ENCODE measurements at places on chromosomes 1 and 21.
A peak's percentile ranks its signal among the peaks of the same experiment; 100 is the strongest.

DNA sequence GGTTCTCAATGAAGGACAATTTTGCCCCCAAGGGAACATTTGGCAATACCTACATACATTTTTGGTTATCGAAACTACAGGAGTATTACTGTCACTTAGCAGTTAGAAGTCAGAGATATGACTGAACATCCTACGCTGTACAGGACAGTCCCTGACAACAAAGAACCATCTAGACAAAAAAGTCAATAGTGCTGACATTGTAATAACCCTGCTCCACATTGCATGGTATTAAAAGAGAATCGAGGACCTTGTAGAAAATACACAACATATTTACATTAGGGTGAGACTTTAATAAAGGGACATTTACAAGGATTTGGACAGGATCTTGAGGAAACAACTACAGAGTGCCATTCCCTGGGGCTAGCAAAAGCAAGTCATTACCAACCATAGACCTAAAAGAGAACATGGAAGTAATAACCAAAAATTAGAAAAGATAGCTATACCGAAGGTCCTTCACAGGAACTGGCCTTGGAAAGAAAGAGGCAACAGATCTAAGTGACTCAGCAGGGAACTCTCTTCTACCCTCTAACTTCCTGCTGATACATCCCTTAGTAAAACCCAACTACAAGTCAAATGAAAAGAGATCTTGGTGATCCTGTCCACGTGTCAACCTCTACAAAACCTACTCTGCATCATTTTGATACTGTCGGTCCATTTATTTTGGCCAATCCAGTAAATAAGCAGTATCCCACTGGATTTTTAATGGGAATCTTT, 40.2 kb downstream of the ANGPTL3 start:
- DNase-seq = no peak

DNA sequence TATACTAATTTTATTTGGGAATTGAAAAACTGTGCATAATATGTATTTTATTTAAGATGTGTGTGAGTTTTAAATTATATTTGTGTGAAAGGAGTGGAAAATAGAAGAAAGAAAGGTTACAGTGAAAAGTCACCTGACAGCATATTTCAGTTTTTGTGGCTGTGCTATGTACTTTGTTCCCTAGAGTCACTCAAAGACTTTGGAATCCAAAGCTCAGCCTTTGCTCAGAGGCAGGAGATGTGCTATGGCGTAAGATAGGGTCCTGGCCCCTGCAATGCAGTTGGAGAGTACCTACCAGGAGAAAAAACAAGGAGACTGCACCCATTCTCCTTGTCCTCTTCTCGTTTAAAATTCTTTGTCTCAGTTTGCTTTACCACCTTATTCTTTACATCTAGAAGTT, 2.9 kb downstream of the CCDC30 start:
- DNase-seq = no peak

DNA sequence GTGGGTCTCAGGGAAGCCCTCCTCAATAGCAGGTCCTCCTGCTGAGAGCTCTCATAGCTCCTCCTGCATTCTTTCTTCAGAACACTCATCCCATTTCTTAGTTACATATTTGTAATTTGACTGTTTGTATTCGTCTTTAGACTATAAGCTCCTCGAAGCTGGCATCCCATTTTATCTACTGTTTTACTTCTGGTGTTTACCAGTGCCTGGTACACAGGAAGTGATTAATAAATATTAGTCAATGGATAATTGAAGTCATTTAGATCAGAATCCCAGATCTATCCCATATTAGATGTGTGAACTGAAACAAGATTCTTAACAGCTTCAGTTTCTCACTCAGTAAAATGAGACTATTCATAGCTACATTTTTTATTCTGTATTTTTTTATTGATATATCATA, 88.7 kb downstream of the PLPP3 start:
- no peak for DNase-seq

- DNase-seq = no peak
Measured at GRCh38 chr1:109887884-109888283, 22.8 kb upstream of the CSF1 start.

- DNase-seq = no peak
Measured at GRCh38 chr1:19472174-19472573, 13.2 kb downstream of the CAPZB start.

GRCh38 chr1:85048296-85049064, at the start of gene MCOLN3:
TSS of gene MCOLN3 (minus strand) at chr1:85048500. CDS start at chr1:85045360, 3,140 bp downstream.
- peak; percentile 61 for DNase-seq

GRCh38 chr1:173714759-173715537, at the start of gene KLHL20:
TSS of gene KLHL20 (plus strand) at chr1:173714981. CDS start at chr1:173716044, 1,063 bp downstream.
- DNase-seq = peak; percentile 95

DNA sequence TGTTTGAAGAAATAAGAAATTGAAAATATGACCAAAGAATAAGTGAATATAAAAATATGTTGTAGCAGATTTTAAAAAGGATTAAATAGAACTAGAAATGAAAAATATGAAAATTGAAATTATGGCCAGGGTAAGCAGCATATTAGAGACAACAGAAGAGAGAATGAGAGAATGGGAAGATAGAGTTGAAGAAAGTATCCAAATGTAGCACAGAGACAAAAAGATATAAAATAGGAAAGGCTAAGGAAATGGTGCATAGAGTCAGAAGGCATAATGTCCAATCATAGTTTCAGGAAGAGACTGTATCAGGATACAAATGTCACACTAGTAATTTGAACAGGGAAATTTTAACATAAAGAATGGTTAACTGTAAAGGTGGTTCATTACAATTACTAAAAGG, 29.5 kb downstream of the AZIN2 start:
- DNase-seq = no peak

DNA sequence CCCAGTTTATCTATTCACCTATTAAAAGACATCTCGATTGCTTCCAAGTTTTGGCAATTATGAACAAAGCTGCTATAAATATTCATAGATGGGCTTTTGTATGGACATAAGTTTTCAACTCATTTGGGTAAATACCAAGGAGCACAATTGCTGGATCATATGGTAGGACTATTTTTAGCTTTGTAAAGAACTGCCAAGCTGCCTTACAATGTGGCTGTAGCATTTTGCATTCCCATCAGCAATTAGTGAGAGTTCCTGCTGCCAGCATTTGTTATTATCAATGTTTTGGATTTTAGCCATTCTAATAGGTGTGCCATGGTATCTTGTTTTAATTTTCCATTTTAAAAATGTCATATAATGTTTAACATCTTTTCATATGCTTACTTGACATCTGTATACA, 475.6 kb upstream of the NCAM2 start:
- no peak for DNase-seq

Measured in NCI-H187 (cell line).